ENCODE measurements at places on chromosomes 7 and 10. TPM values are rescaled to one million over a fixed set of nuclear protein-coding genes. Genes with fewer than 3 reads are reported as not detected.

GRCh38 chr10:45282061-45282460 lies 33.3 kb downstream of the OR13A1 start:
- no peak for DNase-seq

Gene CHST15
- total RNA-seq: 34.0 TPM

- no peak for DNase-seq
Measured at GRCh38 chr10:130454543-130455000, 318.4 kb downstream of the GLRX3 start.

GRCh38 chr10:49610114-49610457 lies at the start of gene SLC18A3:
SLC18A3 (plus strand) TSS chr10:49610310; CDS start chr10:49610741, 431 bp downstream.
- DNase-seq: no peak

Gene CCNJ
- 6.5 TPM for total RNA-seq

Gene EBF3
- total RNA-seq: 3.6 TPM

DNA sequence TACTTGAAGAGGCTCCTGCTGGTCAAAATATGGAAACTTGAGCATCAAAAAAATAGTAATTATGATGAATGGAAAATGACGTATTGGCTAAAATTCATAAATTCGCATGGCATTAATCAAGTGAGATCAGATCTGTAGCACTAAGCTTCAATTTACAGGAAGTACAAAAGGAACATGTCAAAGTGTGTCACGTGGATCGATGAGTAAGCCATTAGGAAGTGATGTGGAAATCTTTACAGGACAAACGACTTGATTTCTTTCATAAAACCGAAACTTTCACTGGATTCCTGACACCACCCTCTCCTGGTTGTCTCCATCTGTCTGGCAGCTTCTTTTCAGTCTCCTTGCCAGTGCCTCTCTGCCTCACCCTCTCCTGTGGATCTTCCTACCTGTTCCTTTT lies 25.8 kb downstream of the AKR1C8 start:
- no peak for DNase-seq

Gene ADCY1
- total RNA-seq: 0.14 TPM

DNA sequence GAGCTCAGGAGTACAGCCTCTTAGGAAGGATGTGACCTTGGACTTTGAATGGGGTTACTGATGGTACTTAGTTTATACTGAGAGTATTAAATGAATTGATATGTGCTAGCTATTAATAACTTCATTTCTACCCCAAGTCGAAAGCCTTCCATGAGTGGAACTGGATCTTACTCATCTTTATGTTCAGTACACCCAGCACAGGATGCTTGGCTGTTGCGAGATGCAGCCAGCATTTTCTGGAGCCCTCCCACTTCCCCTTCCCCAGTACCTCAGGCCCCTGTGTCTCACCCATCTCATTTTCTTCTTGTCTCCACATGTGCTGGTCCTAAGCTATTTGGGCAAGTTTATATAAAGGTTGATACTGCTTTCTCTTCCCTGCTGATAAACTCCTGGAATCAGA lies 7.2 kb downstream of the UPP1 start:
- no peak for DNase-seq

- no peak for DNase-seq
Measured at GRCh38 chr7:19869979-19870378, 96.6 kb upstream of the TMEM196 start.

- DNase-seq: peak; percentile 57
Measured at GRCh38 chr10:72048450-72049124, 39.8 kb downstream of the SPOCK2 start.

DNA sequence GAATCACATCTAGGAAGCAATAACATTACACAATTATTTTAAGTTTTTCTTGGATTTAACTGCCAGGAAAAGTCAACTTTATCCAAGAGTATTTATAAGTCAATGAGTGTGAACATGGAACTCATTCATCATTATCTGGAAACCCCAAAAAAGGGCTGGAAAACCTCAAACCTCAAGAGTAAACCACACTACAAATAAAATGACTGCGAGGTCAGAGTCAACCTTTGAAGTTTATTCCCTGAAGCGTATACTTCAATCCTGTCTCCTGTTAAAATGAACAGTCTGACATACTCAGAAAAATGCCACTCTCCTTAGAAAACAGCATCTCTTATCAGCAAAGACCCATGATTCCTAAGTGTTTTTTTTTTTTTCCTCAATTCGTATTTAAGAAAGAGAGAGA lies 86.5 kb downstream of the RELN start:
- DNase-seq: no peak

DNA sequence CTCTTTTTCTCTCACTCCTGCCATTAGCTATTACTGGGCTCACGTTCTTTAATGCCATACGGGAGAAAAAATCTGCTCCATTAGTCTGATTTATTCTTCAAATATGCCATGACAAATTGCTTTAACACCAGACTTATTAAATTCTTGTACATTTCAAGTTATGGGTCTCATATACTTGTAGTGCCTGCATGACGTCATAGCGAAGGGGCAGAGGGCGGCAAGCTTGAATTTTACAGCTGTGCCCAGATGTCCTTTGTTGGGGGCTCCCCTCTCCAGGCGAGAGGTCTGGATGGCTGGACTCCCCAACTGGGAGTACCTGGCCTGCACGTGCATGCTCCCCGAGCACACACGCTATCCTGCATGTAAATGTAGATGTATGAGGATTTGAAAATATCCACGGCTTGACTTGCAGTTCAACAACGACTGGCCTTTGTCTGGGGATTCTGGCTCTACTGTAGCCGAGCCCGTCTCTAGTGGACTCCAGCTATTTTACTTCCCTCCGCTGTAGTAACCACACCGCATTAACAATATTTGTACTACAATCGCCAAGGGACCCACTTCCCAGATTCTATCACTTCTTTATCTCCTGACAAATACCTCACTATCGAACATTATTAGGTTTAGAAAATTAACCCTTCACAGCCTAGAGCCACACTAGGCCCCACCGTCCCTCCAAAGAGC lies 79.5 kb downstream of the EBF3 start:
- no peak for DNase-seq

GRCh38 chr10:101576211-101576863 lies 11.7 kb downstream of the POLL start:
- DNase-seq: no peak

DNA sequence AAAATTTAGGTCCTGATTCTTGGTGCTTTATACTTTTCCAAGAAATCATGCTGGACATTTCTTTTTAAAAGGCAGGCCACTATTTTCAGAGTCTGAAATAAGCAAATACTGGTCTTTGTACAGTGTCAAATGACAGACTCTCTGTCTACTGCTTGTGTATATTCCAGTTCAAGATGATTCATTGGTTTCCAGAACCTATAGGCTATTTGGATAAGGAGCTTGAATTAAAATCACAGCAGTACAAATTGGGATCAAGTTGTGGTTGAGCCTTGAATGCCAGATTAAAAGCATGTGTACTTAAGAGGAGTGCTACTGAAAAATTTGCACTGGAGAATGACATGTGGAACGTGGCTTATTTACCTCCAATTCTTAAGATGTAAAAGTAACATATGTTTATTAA lies 10.7 kb downstream of the KMT2E start:
- DNase-seq: no peak

DNA sequence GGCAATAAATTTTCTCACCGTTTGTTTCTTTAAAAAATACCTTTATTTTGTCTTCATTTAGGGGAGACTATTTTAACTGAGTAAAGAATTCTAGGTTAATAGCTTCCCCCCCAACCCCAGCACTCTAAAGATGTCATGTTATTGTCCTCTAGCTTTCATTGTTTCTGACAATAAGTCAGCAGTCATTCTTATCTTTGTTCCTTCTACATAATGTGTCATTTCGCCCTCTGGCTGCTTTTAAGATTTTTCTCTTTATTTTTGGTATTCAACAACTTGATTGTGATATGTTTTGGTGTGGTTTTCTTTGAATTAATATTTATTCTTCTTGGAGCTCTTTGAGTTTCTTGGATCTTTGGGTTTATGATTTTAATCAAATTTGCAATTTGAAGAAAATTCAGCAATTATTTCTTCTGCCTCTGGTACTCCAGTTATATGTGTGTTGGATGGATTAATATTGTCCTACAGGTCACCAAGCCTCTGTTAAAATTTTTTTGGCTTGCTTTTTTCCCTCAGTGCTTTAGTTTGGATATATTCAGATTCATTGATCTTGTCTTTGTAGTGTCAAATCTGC lies 64.6 kb upstream of the ELN start:
- no peak for DNase-seq

GRCh38 chr7:39410582-39410981 lies 155.6 kb upstream of the YAE1 start:
- no peak for DNase-seq

Gene CHCHD2
- 220 TPM for total RNA-seq

DNA sequence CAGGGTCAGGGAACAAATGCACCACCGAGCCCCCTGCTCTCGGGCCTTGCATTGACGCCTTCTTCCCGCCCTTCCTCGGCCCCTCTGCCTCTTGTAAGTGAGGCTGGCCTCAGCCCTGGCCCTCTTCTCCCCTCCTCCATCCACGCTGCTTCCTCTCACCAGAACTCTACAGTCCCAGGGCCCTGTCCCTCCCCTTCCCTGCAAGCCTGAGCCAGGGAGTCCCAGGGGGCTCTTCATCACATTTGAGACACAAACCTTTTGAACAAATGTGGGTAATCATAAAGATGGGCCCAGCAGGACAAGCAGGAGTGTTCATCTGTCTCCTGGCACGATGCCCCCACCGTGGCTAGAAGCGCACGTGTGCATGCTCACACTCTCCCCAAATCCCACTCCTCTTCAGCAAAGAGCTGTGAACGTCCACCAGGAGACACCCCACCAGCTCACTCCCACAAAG lies 57.7 kb downstream of the SLIT1 start:
- no peak for DNase-seq

Gene CHRM2
- total RNA-seq: not detected

Gene FXYD4
- not detected for total RNA-seq

- DNase-seq: no peak
Measured at GRCh38 chr7:69780379-69780778, 182.1 kb downstream of the AUTS2 start.

DNA sequence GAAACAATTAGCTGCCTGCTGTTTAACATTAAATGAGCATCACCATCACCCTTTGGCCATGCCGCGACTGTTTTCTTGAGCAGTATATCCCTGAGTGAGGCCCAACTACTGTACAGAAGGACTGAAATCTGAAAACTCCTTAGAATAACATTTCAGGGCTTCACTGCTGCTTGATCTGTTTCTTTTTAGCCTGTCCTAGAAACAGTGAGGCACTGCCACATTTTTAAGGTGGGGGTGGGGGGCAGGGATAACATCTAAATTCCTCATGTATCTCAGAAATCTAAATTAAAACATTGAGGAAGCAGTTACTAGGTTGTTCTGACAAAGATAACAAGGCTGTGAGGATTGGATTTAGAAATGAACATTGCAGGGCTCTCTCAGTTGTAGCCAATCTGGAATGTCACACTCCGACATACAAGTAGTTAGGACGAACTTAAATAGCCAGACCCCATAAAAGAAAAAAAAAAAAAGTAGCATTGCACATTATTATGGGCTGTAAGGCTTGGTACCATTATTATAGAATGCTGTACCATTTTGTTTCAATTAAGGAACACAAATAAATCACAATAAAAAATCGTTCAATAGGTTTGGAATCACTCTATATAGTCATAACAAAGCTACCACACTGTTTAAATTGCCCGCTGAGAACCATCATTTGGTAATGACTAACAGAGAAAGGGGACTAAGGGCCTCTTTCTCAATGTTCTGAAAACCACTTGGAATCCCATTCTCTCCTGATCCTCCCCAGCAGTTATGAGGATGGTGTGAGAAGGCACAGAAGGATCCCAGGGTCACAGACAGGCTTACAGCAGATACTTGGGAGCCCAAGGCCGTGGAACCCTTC lies 256.1 kb downstream of the INHBA start:
- DNase-seq: no peak

- no peak for DNase-seq
Measured at GRCh38 chr10:77800738-77801266, 125.8 kb downstream of the DLG5 start.

DNA sequence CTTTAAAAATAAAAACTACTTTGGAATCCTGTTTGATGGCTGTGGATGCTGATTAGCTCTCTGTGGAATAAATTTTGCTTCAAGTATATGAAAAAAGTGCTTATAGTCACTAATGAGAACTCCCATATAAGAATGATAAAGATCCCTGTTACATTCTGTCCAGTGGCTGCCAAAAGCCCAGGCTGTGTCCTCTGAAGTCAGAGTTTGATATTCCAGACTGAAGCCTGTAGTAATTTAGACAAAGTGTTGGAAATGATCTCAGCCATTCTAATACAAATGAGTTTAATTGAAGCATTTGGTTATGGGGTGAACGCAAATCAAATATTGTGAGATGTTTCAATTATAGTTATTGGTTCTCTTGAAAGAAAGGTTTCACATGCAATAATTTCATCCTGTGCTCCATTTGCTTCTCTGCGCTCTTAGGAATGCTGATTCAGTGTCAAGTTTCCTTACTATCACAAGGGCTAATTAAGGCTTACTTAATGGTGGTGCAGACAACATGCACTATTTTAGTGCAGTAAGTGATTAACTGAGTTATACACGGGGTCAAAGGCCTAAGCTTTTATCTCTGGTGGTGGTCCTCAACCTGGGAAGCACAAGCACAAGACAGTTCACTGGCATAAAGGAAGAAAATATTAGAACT lies 867.6 kb downstream of the SORCS1 start:
- no peak for DNase-seq

GRCh38 chr10:37654466-37654865 lies 202.9 kb downstream of the ZNF248 start:
- DNase-seq: no peak

GRCh38 chr7:81298951-81299666 lies 380.3 kb upstream of the SEMA3C start:
- no peak for DNase-seq

Gene TNPO3
- total RNA-seq: 28.6 TPM
